ENCODE measurements at places on chromosomes 2 and 18.

DNA sequence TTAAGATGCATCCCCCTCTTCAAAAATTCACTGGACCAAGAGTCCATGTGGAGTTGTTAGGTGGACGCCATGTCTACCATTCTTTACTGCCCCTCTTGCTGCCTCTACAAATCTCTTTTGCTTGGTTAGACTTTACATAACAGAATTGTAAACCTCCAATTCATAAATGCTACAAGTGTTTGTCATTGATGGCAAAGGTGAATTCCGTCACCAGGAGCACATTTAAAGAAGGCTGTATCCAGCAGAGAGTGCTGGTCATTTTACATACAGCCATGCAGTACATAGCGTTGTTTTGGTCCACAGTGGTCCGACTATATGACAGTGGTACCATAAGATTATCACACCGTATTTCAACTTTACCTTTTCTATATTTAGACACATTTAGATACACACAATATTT is 274.5 kb downstream of the MYCN start:
- no peak for DNase-seq

- no peak for DNase-seq
Observed at GRCh38 chr2:65364986-65365733, 67.2 kb downstream of the SPRED2 start.

- DNase-seq, result no peak
Observed at GRCh38 chr2:215724146-215724545, 288.3 kb upstream of the FN1 start.

GRCh38 chr2:220334871-220335590 is 707.6 kb downstream of the SLC4A3 start:
- DNase-seq, result no peak

DNA sequence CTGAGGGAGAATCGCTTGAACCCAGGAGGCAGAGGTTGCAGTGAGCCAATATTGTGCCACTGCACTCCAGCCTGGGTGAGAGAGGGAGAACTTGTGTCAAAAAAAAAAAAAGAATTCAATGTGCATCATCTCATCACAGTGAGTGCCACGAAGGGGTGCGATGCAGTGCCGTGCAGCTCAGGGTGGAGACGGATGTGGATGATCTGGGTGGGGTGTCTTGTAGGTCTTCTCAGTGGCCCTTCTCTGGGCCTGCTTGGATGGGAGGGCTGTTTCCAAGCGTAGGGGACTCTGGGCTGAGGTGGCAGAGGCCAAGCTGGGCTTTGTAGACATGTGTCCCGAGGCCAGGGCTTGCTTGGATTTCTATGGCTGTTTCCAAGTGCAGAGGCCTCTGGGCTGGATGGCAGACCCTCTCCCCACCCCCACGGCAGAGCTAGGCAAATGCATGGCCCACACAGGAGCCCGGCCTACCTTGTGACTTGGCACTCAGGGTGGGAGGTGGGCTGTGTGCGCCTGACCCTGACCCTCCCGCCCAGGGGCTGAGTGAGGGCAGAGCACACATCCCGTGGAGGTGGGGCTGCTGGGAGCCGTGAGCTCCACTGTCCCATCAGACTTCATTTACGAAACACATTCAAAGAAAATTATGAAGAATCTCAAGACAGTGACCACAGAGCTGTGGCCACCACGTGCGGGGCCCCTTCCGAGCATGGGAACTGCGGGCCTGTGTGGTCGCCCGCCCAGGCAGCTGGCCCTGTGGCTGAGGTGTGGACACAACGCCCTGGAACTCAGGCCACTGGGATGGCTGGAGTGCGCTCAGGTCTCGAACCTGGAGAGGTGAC is 76.4 kb downstream of the ASB1 start:
- DNase-seq, result no peak

DNA sequence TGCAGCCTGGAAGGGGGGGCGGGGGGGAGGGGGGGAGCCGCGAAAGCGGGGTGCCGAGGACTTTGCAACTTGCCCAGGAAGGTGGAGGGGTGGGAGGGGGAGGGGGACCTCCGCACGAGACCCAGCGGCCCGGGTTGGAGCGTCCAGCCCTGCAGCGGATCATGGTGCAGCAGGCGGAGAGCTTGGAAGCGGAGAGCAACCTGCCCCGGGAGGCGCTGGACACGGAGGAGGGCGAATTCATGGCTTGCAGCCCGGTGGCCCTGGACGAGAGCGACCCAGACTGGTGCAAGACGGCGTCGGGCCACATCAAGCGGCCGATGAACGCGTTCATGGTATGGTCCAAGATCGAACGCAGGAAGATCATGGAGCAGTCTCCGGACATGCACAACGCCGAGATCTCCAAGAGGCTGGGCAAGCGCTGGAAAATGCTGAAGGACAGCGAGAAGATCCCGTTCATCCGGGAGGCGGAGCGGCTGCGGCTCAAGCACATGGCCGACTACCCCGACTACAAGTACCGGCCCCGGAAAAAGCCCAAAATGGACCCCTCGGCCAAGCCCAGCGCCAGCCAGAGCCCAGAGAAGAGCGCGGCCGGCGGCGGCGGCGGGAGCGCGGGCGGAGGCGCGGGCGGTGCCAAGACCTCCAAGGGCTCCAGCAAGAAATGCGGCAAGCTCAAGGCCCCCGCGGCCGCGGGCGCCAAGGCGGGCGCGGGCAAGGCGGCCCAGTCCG is 540 bp downstream of the SOX11 start:
- peak; percentile 44 for DNase-seq

DNA sequence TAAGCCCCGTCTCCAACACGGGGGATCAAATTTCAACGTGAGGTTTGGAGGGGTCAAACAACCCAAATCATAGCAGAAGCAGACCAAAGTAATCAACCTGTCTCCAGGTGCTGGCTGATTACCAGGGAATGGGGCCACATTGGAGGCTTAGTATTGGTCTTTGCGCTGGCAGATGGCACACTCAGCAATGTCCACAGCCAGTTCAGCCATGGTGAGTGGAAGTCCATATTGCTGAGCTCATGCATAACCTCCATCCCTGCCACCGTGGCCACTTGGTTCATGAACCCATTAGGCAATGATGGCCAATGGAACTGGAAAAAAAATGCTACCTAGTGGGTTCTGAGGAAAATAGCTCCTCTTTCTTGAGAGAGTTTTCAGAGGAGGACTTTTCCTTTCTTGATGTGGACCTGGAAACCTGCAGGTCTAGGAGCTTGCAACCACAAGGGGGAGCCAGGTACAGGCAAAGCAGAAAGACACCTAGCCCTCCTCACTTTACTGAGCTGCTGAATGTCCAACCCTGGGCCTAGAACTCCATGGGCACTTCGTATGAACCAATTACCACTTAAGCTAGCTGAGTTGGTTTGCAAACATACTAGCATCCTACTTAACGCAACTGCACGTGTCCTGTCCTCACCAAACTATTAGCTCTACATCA is 128.0 kb upstream of the GYPC start:
- DNase-seq, result peak; percentile 60

DNA sequence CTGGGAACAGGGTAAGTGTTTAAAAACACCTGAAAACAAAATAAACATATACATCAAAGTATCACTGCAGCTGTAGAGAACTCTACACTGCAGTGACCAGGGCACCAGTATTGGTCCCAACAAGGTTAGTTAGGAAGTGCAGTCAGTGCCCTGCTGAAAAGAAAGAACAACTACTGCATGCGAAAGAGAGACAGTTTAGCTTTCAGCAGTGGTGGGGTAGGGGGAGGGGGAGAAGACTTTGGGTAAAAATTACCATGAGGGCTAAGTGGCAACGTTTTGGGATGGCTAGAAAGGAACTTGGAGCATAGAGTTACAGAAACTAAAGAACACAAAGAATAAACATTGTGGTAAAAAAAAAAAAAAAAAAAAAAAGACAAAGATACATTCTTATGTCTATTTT is 112.1 kb downstream of the UPP2 start:
- DNase-seq, result no peak

GRCh38 chr2:80527119-80527518 is 222.6 kb upstream of the LRRTM1 start:
- no peak for DNase-seq

DNA sequence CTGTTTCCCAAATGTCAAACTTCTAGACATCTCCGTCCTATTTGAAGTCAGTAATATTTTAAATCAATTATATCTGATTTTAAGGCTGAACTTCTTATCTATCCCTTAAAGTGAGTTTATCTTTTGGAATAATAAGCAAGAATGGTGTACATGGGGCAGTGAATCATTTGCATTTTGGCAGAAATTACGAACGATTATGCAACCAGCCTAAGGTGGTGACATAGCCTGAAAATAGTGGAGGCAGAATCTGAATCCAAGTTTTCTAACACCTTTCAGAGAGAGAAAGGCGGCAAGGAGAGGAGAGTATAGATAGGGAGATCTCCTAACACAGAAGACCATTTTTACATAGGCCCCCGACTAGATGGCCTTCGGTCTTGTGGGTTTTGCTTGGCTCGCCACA is 10.7 kb downstream of the ZBTB14 start:
- no peak for DNase-seq

DNA sequence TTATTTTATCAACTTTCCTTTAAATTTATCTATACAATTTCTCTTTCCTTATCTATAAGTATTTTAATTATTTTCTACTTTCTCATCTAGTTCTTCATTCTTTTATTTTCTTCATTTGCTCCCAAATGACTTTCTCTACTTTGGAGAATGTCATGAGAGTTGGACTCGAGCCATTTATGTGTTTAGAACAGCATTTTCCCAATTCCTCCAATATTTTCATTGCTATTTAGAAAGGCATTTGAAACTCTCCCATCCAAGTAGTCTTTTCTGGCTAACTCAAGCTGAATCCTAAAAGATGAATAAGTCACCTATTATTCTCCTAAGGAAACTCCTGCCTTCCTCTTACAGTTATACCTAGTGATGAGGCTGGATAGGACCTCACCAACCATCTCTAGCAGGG is 15.8 kb upstream of the FEZ2 start:
- DNase-seq, result no peak

GRCh38 chr18:79685971-79686370 is 6.4 kb downstream of the CTDP1 start:
- DNase-seq, result no peak

DNA sequence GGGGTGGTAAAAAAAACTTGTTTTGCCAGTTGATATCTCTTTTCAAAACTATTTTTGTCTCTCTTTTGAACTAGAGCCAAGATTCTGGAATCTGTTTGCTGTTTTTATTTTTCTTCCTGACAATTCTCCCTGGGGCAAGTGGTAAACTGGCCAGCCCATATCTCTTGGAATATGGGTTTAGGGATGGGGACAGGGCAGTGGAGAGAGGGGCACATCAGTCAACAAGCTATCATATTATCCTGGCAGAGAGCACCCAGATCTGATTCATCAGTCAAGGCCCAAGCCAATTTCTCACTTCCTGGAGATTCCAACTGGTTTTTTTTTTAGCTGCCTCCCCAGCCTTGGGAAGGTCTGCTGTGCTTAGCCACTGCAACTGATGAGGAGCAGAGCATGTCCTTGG is 52.3 kb downstream of the ARHGAP28 start:
- no peak for DNase-seq

DNA sequence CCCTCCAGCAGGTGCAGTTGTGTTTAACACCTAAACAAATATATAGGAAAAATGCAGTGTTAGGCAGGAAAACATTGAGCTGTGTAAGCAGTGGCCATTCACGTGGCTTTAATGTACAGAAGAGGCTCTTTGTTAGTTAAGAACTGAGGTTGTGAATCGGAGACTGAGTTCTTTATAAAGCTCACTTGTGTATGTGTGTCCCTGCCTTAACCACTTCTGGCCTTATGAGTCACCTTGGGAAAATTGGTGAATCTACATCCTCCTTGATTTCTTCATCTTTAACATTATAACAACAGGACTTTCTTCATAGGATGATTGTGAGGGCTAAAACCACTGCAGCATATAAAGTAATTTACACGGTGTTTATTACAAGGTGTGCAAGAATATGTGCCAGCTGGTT is 188.4 kb upstream of the TPO start:
- no peak for DNase-seq

GRCh38 chr2:128438091-128438490 is 119.4 kb upstream of the HS6ST1 start:
- DNase-seq, result no peak

GRCh38 chr2:127762846-127763245 is 48.1 kb downstream of the WDR33 start:
- no peak for DNase-seq

DNA sequence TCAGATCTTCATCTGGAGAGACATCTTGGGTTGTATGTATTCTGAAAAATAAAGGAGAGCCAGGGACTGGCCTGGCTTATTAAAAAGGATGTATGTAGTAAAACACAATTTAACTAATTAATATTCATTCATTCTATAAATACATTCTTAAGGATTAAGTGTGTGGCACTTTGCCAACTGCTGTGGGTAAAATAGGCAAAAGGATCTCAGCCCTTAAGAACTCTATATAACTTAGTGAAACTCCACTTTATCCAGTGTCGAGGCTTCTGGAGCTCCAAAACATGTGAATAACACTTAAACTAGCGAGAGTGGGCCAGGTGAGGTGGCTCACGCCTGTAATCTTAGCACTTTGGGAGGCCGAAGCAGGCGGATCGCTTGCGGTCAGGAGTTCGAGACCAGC is 7.7 kb upstream of the STK39 start:
- DNase-seq, result no peak

DNA sequence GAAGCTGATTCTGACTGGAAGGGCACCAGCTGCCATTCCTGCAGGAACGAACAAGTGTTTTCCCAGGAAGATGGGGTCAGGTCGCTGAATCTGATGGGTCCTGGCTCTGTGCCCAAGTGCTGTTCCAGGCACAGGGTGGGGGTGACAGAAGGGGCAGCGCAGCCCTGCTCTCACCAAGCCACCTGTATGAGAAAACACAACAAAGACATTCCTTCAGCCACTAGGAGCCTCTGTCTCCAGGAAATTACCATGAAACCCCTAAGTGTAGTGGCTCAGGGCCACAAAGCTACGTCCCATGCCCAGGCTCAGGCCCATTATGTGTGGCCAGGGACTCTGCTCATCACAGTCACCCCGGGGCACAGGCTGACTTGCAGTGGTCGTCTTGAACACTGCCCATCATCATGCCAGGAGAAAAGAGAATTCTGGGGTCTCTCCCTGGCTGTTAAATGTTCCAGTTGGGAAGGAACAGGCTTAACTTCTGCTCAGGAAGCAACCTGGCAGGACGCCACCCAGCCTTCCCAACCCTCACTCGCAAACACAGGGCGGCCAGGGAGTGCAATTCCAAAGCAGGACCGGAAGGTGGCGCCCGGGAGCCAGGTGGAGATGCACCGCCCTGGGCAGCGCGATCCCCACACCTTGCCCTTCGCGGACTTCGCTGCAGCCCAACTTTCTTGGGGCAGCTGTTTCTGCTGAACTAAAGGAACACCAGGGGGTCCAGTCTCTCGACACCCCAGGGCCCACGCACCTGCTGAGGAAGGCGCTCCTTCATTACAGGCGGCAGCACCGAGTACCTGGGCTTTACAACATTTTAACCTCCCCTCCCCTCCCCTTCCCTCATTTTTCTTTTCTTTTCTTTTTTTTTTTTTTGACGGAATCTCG is 11.0 kb upstream of the SFTPB start:
- peak; percentile 86 for DNase-seq

- no peak for DNase-seq
Observed at GRCh38 chr2:84102274-84102673, 356.8 kb downstream of the SUCLG1 start.

DNA sequence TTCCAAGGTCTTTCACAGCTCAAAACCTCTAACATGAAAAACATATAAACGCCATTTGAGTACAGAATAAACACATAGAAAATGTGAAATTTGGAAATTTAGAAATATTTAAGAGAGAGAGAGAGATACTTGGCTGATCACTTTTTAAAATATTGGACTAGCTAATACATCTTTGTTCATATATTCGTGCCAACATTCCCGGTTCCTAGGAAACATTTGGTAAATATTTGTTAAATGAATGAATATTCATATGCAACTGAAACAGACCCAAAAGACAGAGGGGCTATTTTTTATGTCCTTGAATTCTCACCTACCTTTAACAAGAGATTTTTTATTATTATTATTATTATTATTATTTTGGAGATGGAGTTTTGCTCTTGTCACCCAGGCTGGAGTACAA is 8.3 kb upstream of the COLEC12 start:
- DNase-seq, result no peak

- no peak for DNase-seq
Observed at GRCh38 chr2:39538718-39539117, 101.6 kb upstream of the MAP4K3 start.

Data from GM20000 (cell line).